ENCODE measurements at places on chromosomes 5 and 9.
A peak's percentile ranks its signal among the peaks of the same experiment; 100 is the strongest.

- DNase-seq, result peak; percentile 42
Measured at GRCh38 chr5:131068893-131069643, 96.0 kb downstream of the HINT1 start.

DNA sequence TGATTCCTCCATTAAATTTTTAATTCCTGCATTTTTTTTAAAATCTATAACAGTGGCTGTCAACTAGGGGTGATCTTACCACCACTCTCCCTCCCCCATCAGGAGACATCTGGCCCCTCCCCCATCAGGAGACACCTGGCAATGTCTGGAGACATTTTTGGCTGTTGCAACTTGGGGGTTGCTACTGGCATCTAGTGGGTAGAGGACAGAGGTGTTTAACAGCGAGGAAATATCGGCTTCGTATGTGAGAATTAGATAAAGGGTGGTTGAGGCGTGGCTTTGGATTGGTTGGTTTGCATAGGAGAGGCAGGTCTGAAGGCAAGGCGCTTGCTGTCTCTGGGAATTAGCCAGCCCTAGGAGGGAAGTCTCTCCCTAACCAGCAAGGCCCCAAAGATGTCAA, 10.5 kb downstream of the CDHR2 start:
- DNase-seq, result no peak

DNA sequence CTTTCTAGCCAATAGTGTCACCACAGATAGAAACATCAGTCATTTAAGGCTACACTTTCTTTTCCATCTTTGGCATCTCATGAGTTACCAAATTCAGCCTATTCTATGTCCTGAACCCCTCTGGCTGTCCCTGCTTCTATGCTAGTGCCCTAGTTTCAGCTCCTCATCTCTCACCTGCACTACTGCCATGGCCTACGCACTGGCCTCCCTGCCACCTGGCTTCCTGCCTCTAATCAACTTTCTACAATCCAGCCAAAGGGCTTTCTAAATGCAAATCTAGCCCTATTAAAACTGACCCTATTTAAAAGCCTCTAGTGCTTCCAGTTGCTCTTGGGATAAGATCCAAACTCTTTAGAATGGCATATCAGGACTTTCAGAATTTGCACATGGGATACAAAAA, 482.9 kb downstream of the TMEM38B start:
- DNase-seq, result no peak

GRCh38 chr5:10427201-10427600, 14.5 kb upstream of the ROPN1L start:
- no peak for DNase-seq

- no peak for DNase-seq
Measured at GRCh38 chr9:100549048-100549447, 28.8 kb upstream of the CAVIN4 start.

DNA sequence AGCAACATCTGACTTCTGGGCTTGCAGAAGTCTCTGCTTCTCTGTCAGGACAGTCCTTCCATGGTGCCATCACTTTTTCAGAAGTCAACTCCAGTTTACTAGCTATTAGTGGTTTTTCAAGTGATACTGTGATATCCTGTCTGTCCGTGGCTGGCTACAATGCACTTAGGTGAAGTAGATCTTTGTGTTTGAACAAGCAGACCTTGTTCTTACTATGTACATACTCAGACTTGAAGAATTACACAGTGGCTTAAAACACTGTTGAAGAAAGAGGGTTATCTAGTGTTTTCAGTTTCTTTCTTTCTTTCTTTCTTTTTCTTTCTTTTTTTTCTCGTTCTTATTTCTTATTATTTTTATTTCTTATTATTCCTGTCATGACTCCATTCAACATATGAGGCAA, 228.7 kb downstream of the NTRK2 start:
- DNase-seq, result no peak

- no peak for DNase-seq
Measured at GRCh38 chr9:128494108-128494745, 10.3 kb upstream of the GLE1 start.

DNA sequence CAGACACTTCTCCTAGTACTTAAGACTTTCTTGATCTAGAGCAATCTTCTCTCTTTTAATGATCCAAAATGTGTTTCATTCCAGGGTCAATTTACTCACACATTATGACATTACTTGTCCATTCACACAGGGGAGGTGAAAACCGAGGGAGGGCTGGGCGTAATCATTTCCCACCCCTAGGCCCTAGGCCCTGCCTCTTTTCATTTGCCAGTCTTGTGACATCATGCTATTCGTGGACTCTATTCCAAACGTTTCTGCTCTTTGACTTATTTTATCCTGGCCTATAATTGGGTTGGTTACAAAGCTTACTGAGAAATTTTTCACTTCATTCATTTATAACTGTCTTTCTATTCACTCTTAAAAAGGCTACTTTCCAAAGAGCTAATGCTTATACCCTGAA, 2.4 kb downstream of the DCAF12 start:
- peak; percentile 15 for DNase-seq

DNA sequence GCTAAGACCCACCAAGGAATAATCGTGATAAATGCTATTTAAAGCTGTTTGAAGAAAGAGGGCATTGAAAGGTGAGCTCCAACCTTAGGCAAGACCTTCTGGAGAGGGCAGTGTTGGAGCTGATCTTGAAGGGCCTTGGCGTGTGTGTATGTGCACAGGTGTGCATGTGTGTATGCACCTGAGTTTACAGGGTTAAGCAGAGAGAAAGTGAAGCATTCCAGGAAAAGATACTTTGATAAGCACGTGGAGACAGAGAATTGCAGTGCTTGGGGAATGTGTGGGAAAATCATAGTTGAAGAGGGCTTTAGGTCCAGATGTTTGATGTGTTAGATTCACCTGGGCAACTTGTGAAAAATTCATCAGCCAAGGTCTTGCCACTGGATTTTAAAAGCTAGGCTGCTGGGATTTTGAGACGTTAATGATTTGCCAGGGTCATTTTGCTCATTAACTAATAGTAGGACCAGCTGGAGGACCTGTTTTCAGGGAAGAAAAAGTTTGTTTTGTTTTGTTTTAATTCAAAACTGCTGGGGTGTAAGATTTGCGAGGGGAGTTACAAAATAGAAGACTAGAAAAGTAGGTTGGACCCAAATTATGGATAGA, 78.3 kb upstream of the ANKRD55 start:
- no peak for DNase-seq

- DNase-seq, result no peak
Measured at GRCh38 chr5:78971998-78972397, 13.1 kb downstream of the ARSB start.

DNA sequence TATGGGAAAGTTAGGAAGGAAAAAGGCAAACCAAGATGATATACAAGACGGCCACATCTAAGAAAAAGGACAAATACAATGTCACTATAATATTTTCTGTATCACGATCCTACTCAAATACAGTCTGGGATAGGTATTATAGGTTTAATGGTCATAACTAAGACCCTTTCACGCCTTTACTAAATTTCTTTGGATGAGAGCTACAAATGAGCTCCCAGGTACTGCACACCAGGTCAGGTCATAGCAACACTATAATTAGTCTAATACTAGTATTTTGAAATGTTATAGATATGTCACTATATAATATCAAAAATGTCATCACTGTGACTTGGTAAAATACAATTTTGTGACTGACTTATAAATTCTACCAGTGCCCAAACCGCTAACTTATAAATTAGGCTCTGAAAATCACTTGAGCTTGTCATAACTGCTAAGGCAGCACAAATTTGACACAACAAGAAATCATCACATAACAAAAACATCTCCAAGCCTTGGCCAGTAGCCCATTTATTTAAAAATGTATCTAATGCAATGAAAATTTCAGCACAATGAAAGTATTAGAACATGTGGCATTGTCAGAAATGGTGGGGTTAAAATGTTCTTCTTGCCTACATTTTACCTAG, 6.9 kb downstream of the SELENOP start:
- DNase-seq, result no peak

GRCh38 chr9:83794051-83794450, 23.5 kb downstream of the GKAP1 start:
- DNase-seq, result no peak

GRCh38 chr5:73120222-73121118, at the start of gene TMEM171:
Gene TMEM171 (plus strand): TSS chr5:73120575. CDS start chr5:73123374, 2,799 bp downstream.
- DNase-seq, result no peak

DNA sequence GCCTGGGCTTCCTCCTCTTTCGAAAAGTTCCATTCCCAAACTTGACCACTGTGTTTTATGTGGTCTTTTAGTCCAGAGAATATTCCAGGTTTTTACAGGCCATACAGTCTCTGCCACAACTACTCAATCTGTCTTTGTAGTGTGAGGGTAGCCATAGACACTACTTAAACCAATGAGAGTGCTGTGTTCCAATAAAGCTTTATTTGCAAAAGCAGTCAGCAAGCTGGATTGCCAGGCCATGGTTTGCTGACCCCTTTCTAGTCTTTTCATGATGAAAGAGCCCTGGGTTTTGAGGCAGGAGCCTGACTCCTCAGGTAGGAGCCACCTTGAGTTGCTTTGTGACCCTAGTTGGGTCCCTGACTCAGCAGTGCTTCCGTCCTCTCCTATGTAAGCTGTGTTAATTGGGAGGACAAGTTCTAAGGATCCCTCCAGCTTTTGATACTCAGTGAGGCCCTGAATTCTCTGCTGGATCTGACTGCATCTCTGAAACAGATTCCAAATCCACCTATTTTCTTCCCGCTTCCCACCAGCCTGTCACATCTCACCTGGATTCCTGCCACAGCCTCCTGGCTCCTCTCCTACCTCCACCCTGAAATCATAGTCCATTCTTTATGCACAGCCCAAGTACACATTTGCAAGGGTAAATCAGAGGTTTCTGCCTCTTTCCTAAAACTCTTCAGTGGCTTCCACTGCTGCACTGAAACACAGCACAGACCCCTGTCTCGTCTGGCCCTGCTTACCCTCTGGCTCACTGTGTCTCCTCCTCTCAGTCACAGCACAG, 13.5 kb downstream of the GALNT10 start:
- DNase-seq, result no peak

GRCh38 chr5:1788828-1789227, 10.8 kb downstream of the MRPL36 start:
- no peak for DNase-seq

- no peak for DNase-seq
Measured at GRCh38 chr5:171931163-171931562, 75.3 kb downstream of the FBXW11 start.

GRCh38 chr5:56683281-56683680, 132.1 kb upstream of the MAP3K1 start:
- DNase-seq, result no peak

Measured in stimulated activated CD4-positive, alpha-beta T cell treated with anti-CD3 and anti-CD28 coated beads, Interleukin-2, amount 100 ng/mL, for 24 hours (primary cell).